Activated naive CD8-positive, alpha-beta T cell treated with anti-CD3 and anti-CD28 coated beads, Interleukin-2, amount 50 U/mL, for 16 hours (primary cell): ENCODE measurements at places on chromosomes 3 and 15.
A peak's percentile ranks its signal among the peaks of the same experiment; 100 is the strongest.

DNA sequence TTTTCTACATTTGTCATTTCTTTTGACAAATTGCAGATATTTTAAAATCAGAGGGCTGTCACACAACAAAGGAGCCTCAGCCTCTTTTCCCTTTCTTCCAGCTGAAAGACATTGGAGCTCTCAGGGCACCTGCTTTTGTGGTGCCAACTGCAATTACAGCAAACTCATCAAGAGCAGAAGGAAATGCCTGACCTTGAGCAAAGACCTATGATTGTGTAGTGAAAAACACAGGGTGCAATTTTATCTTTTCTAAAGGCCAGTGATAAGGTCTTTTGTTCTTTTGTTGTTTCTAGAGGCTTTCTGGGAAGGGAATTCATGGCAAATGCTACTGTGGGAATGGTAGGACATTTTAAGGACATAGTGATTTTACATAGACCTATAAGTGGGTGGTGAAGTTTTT, 214.3 kb downstream of the OXSM start:
- DNase-seq: no peak

- DNase-seq: no peak
These were observed 339.8 kb upstream of the WNT5A start for GRCh38 chr3:55826731-55827496.

DNA sequence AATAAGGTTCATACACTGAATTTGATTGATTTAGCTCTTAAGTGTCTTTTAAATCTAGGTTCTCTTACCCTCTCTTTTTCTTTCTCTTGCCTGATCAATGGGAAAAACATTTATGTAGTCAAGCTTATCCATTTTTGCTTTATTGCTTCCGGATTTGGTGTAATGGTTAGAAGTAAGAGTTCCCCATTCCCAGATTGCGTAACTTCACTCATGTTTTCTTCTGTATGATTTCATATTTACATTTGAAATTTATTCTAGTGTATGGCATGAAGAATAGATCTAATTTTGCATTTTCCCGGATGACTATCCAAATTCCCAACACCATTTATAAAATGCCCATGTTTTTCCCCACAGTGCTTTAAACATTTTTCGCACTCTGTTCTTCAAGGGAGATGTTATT, 27.9 kb upstream of the SV2B start:
- DNase-seq: no peak

DNA sequence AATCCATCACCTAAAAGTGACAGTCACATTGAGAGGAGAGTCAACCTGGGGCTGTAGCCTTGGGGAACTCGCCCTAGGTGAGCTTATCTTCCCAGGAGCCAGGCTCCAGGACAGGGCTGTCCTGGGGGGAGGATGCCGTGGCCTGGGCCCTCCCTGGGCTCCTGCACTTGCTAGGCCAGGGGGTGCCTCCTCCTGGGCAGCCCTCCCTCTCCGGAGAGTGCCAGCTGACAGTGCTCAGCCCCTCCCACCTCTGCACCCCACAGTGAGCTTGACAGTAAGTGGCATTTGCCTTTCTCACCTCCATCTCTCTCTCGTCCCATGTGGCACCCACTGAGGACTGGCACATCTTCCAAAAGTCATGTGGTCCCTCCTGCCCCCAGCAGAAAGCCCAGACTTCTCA, 19.1 kb downstream of the UROC1 start:
- DNase-seq: no peak

DNA sequence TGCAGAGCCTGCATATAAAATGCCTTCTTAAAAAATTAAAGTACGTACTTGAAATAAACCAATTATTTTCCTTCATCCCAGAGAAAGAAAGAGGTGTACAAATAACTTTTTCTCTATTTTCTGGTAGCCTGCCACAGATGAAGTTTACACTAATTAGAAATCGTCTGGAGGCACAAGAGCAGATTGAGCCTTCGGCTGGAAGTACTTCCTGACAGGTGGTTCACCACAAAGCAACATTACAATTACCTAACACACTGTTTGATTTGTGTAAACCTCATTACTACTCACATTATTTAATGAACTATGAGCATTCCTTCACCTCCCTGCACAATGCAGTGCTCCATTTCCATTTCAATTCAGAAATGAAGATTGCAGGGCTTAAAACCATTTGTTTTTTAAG, 856.1 kb downstream of the SI start:
- DNase-seq: no peak

DNA sequence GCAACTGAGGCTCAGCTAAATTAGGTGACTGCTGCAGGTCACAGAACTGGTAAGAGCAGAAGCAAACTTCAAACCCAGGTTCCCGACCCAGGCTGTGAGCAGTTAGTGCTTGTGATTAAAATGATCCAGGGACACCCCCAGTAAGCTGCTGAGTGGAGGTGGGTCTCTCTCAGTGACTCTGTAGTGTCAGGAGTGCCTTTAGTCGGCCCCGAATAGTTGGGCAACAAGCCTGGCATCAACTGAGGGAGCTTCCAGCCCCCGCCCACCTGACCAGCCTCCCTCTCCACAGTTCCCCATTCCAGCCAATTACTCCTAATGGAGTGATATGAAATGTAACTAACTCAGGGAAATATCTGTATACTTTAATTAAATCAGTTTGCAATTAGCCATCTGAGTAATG, 168.0 kb upstream of the SMAD3 start:
- DNase-seq: no peak

GRCh38 chr3:6396631-6397030, 464.3 kb upstream of the GRM7 start:
- no peak for DNase-seq

- no peak for DNase-seq
These were observed 23.4 kb downstream of the VPS39 start for GRCh38 chr15:42184736-42185135.

DNA sequence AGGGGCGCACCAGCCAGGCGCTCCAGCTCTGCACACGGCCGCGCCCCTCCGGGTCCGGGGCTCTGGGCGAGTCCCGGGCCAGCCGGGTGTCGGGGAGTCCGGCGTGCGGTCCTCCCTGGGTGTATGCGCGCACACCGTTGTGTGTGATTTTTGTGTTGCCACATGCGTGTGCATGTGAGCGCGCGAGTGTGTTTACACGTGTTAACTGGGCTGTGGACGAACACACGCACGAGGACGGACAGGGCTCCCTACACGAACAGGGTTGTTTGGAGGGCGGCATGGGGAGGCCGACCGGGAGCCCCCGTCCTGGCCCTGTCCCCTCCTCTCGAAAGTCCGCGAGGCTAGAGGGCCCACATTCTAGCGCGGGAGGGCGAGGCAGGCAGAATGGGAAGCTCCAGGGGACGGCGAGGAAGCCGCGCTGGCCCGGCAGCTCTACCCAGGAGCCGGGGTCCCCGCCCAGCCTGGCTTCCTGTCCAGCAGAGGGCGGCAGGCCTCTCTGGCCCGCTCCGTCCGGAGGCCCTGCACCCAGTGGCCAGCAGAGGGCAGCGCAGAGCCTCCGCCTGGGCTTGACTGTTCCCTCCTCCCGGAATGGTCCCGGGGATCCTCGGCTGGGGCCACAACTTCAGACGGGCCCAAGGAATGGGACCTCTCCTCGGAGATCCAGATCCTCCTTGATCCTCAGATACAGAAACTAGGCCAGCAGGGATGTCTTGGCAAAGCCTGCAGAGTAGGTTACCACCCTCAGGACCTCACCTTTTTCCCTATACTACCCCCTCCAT, 611 bp upstream of the LINGO1 start:
- peak; percentile 8 for DNase-seq
